ENCODE measurements at places on chromosomes 7 and 10. TPM values are rescaled to one million over a fixed set of nuclear protein-coding genes. Genes with fewer than 3 reads are reported as not detected.

GRCh38 chr7:137445268-137445667 is 101.7 kb upstream of the PTN start:
- no peak for DNase-seq
- H3K4me1 ChIP-seq: no peaks in the 10 kb centered on the region
- H3K4me3 ChIP-seq: no peak overlapping the region
- H3K27ac ChIP-seq: no peak overlapping the region
- H3K36me3 ChIP-seq: no peaks in the 10 kb centered on the region

DNA sequence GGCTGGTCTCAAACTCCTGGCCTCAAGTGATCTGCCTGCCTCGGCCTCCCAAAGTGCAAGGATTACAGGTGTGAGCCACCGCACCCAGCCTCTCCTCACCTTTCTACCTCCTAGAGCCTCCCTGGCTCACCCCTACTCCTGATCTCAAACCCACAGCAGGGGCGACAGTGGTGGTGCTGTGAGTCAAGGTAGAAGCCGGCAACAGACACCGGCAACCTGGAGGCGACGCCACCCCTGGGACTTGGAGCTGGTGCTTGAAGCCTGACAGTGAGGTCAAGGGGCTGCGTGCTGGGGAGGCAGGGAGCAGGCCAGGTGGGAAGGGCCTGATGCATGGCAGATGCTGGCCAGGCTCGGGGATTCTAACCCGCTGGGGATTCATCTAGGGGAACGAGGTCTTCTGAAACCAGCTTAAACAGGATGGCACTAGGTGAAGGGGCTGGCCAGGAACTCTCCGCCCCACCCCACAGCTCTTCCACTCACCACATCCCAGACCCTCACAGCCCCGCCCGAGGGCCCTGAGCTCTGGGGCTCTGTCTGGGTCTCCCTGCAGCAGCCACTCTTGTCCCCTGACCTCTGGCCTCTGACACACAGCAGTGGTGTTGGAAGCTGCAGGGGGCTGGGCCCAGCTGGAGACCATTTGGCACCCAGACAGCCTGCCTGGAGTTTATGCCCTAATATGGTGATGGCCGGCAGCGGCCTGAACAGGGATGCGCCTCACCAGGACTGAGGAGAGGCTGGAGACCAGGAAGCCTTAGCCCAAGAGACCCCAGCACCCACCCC is 16.4 kb downstream of the KCNH2 start:
- no peak overlapping the region for H3K27ac ChIP-seq
- no peak overlapping the region for H3K4me3 ChIP-seq
- DNase-seq: no peak
- H3K27me3 ChIP-seq: peaks cover 5% of the 10 kb centered on the region
- peaks cover 21% of the 10 kb centered on the region for H3K4me1 ChIP-seq
- H3K36me3 ChIP-seq: no peaks in the 10 kb centered on the region

DNA sequence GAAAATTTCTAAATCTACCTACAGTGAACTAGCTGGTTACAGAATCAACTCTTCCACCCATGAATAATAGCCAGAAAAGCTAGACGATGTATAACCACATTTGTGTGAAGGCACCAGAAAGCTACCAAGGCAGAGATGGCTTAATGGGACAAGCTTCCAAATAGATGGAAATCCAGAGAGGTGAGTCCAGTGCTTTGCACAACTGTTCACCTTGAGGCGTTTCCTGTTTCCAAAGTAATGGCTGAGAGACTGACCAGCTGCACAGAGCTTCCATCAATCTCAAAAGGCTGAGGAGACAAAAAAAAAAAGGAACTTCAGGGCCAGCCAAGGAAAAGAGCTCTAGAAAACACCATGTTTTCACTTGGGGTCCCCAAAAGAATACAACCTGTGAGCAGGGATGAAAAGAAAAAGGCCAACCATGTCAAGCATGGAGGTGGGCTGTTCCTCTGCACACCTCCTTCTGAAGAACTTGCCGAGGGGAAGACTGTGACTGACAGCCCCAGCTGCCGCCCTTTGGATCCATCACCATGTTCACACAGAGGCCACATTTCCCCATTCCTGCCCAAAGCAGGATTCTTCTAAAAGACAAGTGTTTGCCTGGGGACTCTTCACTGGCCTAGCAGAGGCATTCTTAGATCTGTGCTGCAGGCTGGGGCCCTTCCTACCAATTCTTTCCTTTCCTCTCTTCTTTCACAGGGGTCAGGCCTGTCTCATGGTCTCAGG is 72.9 kb downstream of the ARHGAP21 start:
- no peak for DNase-seq
- no peak overlapping the region for H3K4me3 ChIP-seq
- H3K27ac ChIP-seq: no peak overlapping the region
- H3K27me3 ChIP-seq: no peaks in the 10 kb centered on the region
- H3K36me3 ChIP-seq: no peaks in the 10 kb centered on the region
- H3K4me1 ChIP-seq: peaks cover 5% of the 10 kb centered on the region

- H3K4me1 ChIP-seq: no peaks in the 10 kb centered on the region
- no peak overlapping the region for H3K4me3 ChIP-seq
- H3K36me3 ChIP-seq: no peaks in the 10 kb centered on the region
- H3K27me3 ChIP-seq: no peaks in the 10 kb centered on the region
- no peak overlapping the region for H3K27ac ChIP-seq
- no peak for DNase-seq
Observed at GRCh38 chr10:60937022-60937421, 7.0 kb downstream of the RHOBTB1 start.

GRCh38 chr10:84683980-84684740 is 355.8 kb downstream of the CCSER2 start:
- no peak overlapping the region for H3K27ac ChIP-seq
- DNase-seq: no peak
- H3K4me1 ChIP-seq: no peaks in the 10 kb centered on the region

NUPR2 gene
- 1.5 TPM for polyA plus RNA-seq

DNA sequence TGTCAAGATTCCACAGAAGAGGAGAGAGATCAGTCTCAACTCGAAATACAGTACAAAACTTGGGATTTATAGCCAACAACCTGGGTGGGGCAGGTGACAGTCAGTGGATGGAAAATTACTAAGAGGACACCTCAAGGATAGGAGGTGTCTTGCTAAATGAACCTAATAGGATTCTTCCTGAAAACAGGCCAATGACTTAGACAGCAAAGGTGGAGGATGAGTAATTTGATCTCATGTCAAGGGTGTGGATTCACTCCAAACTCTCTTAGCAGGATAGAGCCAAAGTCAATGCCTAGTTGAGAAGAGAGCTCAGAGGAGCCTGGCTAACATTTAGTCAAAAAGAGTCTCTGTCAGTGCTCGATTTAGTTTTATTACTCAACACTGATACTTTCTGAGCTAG is 106.7 kb upstream of the INSYN2A start:
- H3K4me1 ChIP-seq: no peaks in the 10 kb centered on the region
- H3K4me3 ChIP-seq: no peak overlapping the region
- no peak for DNase-seq
- no peak overlapping the region for H3K27ac ChIP-seq
- no peaks in the 10 kb centered on the region for H3K36me3 ChIP-seq
- no peaks in the 10 kb centered on the region for H3K27me3 ChIP-seq

- no peaks in the 10 kb centered on the region for H3K36me3 ChIP-seq
- no peak overlapping the region for H3K4me3 ChIP-seq
- no peak overlapping the region for H3K27ac ChIP-seq
Observed at GRCh38 chr10:120789303-120790203, 61.6 kb upstream of the WDR11 start.

RBM20 gene
- not detected for polyA plus RNA-seq

DNA sequence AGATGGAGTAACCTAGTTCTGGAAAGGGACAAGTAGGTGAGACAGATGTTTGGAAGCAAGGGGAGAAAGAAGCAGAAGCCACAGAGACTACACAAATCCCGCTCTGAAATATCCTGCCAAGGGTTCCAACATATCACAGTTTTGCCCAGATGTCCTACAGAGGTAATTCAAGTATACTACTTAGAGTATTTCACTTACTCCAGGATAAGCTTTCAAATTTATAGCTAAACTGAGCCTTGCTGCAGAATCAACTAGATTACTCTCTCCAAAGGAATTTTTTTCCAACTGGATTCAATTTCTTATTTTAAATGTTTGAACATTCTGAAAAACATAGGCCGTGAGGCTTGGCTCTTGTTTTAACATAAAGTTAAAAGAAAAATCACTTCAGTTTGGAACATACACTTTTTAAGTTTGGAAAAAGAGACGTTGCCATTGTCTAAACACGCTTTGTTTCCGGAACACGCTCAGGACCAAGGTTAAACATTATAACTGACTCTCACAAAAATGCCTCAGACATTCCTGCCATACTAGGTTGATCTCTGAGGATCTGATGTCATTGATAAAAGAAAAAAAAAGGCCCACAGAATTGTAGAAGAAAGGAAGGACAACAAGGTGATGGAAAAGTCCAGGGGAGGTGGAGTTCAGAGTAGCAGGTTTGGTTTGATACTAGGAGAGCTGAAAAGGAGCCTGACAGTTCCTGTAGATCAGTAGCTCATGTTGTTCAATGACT is 74.8 kb downstream of the FAM185A start:
- DNase-seq: no peak
- H3K4me3 ChIP-seq: no peak overlapping the region
- no peaks in the 10 kb centered on the region for H3K27me3 ChIP-seq
- H3K27ac ChIP-seq: no peak overlapping the region
- no peaks in the 10 kb centered on the region for H3K36me3 ChIP-seq

Measured in CD4-positive, alpha-beta memory T cell (primary cell).